ENCODE measurements at places on chromosomes 16 and 17.

DNA sequence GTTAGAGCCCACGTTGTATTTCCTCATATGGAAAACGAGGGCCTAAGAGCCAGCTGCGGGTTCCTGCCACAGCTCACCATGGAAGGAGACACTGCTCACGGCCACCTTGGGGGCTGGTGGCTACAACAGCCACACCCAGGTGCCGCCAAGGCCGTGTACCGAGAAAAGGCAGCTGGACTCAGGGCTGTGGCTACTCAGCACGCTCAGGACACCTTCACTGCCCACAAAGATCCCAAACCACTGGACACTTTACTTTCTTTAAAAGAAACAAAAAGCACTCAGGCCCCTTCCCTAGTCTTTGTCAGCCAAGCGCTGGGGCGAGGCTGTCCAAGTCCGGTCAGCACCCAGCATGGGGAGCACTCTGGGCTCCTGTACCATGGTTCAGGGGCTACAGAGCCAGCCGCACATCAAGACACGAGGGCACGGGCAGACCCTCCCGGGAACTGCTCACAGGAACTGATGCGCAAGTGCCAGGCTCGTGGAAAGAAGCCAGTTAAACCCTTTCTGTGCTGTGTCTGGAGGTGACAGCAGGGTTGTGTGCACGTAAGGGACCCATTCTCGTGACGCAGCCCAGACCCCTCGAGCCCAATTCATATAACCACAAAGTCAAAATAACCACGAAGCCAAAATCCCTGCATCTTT is 18.5 kb downstream of the SLC16A3 start:
- no peak for DNase-seq

DNA sequence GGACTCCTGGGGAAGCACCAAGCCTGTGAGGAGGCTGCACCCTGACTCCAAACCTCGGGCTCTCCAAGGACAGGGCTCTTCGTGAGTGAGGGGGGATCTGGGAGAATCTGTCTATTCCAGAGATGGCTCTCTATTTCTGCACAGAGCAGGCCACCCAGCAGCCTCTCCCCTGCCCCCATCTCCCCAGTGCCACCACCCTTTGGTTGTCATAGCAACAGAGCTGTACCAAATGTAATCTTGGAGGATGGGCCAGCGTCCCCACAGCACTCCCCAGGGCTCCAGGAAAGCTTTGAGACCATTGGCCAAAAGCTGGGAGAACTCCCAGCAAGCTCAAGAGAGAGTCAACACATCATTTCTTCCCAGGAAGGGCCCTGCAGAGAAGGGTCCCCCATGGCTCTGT is 49.3 kb downstream of the ABCC12 start:
- DNase-seq = no peak

DNA sequence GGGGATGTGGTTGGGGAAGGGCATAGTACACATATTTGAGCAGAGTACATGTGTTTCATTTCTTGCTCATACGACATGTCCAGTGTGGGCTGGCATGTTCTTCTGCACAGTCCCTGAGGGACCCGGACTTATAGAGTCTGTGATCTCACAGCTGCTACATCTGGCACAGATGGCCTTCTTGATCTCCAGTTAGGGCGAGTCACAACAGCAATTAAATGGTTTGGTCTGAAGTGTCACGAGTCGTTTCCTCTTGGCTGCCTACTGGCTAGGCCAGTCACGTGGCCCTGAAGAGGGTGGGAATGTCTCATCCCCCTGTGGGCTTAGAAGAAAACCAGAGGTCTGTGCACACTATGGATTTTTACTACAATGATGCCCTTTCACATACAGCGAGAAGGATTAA is 443.6 kb downstream of the WWOX start:
- DNase-seq = no peak

DNA sequence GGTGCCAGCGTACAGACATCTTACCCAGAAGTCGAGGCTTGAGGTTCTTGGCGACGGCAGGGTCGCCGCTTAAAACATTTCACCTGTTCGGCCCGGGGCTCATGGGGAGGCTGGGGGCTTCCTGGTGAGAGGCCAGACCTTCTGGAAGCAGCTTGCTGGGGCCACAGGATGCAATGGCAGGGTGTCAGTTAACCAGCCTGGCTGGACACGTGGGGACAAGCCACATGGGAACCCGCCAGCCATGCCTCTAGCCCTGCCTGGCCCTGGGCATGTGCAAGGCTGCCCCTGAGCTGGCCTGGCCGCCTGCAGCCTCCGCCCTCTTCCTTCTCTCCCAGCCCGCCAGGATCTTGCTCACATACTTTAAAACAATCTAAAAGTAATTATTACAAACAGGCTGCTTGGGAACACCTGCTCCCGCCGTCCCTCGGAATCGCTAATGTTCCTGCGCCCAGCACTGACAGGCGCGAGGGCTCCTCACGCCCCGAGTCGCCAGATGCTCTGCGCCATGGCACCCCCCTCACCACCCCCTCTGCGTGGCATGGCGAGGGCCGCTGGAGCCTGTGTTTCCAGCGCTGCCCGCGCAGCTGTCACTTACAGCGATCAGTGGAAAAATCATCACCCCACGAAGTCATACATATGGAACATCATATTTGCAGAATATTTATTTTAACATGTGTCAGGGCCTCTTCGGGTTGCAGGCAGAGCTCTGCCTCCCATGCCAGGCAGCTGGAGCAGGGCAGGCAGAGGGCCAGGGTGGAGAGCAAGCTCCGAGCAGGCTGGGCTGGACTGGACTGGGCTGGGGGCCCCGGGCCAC is 188.7 kb upstream of the GSE1 start:
- no peak for DNase-seq

- peak; percentile 32 for DNase-seq
Measured at GRCh38 chr16:8849411-8850011, 19.3 kb downstream of the CARHSP1 start.

GRCh38 chr17:73282629-73283028 is 20.9 kb upstream of the CPSF4L start:
- DNase-seq = no peak

- DNase-seq = no peak
Measured at GRCh38 chr16:85018529-85019236, 7.3 kb upstream of the ZDHHC7 start.

DNA sequence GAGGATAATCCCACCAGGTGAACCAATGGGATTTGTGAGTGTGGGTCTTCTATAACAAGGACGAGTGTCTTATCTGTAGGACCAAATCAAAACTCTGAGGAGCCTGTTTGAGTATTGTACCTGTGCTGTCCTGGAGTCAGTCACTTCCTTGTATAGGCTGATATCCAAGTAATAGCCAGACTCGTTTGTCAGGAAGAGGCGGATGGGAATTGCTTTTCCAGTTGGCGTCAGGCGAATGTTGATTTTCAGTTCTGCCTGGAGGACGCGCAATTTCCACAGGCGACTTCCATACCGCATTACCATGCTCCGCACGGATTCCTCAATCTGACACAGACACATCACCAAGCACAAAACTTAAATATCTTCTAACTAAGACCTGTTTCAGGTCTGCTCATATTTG is 187.6 kb upstream of the C17orf78 start:
- DNase-seq = no peak

- no peak for DNase-seq
Measured at GRCh38 chr16:30876867-30877266, 17.0 kb downstream of the BCL7C start.

- DNase-seq = no peak
Measured at GRCh38 chr16:24353622-24354021, 97.5 kb downstream of the CACNG3 start.

GRCh38 chr16:90020260-90020837 is 1.1 kb upstream of the DBNDD1 start:
- no peak for DNase-seq

DNA sequence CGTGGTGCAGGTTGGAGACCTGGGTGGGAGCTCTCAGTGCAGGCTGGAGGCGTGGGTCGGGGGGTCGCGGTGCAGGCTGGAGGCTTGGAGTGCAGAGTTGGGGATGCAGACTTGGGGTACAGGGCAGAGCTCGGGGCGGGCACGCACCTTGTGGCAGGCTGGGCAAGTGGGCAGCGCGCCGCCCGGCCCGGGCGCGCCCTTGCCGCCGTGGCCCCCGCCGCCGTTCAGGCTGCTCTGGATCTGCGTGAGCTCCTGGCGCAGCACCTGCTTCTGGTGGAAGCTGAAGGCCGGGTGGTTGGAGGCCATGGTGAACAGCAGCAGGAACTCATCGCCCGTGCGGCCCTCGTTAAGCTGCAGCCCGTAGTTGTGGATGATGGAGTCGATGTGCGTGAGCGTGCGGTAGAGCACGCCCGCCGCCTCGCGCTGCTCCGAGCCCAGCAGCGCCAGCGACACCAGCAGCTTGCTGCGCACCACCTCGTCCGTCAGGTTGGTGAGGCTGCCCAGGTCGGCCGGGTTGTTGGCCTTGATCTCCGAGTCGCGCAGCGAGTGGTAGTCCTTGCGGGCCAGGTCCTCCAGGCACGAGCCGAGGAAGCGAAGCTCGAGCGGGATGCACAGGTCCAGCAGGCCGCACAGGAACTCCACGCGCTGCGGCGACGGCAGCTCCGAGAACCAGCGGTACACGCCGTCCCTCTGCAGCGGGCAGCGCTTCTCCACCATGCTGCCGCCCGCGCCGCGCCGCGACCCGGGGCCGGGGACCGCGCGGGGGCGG is 1.1 kb downstream of the ZCCHC14 start:
- peak; percentile 56 for DNase-seq
